ENCODE measurements at places on chromosomes 11 and 22.

GRCh38 chr11:46686886-46687795 lies 13.3 kb downstream of the ARHGAP1 start:
- no peak for DNase-seq

GRCh38 chr11:72687326-72687725 lies 13.1 kb upstream of the PDE2A start:
- DNase-seq = no peak

DNA sequence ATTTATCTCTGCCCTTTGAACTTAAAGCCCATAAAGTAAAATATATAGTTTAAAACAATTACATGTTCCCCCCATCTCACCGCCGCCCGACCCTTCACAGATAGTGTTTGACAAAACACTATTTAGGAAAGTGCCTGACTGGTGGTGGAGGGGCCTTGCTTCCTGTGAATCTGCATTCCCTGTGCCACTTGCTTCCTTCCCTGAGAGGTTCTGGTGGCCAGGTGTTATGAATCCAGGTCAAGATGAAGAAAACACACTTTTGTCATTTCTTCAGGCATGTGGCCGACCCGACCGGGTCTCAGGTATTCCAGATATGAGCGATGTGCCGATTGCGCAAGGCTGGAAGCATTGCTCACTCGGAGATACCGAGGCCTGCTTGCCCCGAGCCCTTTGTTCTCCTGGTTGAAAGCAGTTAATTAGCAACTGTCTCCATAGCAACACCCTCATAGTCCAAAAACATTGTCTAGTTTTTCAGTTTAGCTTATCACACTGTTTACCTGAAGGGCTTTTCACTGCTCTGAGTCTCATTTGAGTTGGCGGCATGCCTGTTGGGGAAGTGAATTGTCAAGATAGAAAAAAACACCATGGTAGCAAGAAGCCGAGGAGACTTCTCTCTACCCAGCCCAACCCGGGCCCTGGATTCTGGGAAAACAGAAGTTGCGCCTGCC lies 128.3 kb downstream of the TEAD1 start:
- no peak for DNase-seq

DNA sequence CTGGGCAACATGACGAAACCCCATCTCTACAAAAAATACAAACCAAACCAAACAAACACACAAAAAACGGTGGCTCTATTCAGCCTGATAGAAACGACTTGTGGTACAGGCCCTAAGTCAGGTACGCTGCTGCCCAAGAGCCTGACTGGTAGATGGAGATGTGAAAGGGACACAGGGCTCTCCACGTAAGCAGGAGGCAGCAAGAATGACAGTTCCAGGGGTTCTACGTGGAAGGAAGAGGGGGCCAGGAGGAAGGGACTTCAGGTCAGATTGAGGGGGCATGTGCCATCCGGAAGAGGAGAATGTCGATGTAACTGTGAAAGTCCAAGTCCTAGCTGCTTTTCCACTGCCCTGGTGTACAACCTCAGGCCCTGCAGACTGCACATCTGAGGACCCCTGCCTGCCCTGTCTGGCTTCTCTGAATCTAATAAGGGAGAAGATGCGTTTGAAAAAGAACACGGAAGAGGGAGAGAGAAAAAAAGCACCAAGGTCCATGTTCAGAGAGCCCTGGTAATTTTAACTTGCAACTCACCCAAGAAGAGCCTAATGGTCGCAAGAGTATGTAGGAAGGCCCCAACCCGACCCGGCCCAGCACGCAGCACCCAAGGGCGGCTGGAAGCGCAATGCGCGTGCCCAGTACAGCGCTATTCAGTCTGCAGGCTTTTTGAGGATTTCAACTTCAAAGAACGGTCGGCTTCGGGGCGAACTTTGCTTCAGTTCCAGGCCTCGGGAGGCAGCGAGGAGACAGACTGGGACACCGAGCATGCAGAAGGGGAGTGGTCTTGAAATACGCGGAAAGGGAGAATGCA lies 909 bp upstream of the ZNRD2 start:
- DNase-seq = no peak

DNA sequence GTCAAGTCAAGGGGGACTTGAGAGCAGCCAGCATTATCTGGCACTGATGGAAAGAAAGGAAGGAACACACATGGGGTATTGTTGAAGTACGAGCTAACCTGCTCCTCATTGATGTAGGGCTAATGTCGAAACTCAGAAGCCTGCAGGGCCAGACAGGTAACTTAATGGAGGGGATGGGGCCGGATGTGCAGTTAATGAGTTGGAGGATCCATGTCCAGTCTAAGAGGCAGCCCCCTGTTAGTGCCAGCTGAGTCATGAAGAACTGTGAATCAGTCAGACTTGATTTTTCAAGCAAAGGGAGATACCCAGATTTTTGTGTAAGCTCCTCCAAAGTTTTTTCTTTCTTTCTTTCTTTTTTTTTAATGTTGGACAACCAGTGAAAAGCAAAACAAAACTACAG lies 65.6 kb downstream of the CECR2 start:
- DNase-seq = no peak

GRCh38 chr22:42868751-42869251 lies 11.7 kb upstream of the ARFGAP3 start:
- DNase-seq = no peak

- peak; percentile 39 for DNase-seq
Observed at GRCh38 chr11:119742263-119742861, 13.4 kb upstream of the NECTIN1 start.

DNA sequence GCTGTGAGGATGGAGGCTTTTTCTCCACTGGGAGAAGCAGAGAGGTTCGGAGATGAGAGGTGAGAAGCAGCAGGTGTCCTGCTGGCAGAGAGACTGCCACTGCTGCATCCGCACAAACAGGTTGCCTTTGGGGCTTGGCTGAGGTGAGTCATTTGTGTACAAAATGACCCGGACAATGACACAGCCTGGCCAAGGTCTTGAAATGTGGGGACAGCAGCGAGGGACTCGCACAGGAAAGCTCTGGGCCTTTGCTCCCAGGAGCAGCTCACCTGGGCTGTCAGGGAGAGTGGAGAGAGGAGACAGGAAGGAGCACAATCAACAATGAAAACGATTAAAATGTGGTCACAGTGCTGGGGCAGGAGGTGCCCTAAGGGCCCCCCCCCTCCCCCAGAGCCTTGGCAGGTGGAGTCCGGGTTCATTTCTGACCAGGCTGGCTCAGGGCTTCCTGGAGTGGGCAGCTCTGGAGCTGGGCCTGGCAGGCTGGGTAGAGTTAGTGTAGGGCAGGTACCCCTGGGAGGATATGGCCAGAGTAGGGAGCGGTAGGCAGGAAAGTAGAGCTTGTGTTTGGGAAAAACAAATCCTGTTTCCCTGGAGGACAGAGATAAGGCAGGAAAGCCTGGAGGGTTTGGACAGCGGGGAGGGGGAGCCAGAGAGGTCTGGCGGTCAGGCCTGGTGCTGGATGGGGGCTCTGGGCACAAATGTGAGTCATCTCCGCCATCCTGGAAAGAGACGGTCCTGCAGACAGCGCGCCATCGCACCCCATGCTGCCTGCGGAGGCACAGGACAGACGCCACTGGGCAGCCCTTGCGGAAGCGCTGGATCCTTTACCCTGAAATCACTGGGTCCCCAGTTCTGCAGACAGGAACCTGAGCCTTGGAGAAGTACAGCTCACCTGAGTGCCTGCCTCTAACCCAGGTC lies 37.8 kb upstream of the CELSR1 start:
- DNase-seq = no peak

Measured in CD4-positive, alpha-beta T cell treated with Interleukin-17A for 4 hours (primary cell).